ENCODE measurements at places on chromosomes 11 and 22.
A peak's percentile ranks its signal among the peaks of the same experiment; 100 is the strongest.

DNA sequence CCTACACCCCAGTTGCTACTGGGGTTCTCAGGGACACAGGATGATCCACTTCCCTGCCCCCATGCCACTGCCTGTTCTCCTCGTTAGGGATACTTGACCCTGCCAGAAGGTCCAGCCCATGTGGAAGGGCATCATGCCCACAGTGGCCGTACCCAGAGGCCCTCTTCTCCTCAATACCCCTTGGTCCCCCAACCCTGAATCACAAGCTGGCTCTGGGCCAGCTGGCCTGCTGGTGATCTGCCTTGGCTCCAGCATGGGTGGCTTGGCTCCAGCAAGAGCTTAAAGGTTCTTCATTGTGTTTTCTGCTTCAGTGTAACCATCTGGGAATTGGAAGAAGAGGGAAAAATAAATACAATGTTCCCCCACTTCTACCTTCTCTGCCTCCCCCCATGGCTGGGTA is 11.1 kb upstream of the TPBGL start:
- DNase-seq: no peak

DNA sequence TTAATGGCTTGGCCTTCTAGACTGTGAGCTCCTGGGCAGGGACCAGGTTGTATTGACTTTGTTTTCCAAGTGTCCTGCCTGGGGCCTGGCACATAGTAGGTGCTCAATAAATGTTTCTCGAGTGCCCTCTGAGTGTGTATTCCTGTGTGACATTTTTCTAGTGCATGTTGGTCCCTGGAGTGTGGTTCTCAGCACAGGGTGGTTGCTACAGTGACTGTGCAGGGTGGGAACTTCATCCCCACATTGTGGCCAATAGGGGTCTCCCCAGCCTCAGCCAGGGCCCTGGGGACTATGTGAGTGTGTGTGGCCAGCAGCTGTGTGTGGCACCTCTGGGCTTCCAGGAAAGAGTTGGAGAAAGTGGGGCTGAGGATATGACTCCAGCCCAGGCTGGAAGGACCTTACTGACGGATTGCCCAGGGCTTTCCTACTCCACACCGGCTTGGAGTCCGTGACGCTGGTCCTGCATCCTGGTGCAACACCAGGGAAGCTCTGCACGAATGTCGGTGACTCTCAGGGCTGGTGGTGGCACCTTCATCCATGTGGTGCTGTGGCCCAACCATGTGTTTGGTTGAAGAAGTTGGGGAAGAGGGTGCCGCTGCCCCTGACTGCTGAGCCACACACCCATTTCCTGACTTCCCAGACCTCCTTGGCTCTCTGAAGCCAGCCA is 9.0 kb upstream of the MARK2 start:
- no peak for DNase-seq

DNA sequence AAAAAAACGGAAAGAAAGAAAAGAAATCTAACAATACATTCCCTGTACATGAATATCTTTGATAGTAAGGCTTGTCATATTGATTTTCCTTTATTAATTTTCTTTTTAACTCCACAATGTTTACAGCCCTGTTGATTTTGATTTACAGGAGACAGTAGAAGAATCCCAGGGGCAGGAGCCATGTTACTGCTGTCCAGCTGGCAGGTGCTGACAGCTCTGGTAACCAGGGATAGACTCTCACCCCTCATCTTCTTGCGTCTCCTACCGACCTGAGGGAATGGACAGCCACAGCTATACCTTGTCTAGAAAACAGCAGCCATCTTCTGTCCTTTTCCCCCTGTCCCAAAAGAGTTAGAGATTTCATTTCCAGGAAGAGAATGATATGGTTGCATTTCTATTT is 37.4 kb downstream of the PRDM10 start:
- DNase-seq: no peak

- no peak for DNase-seq
Observed at GRCh38 chr11:6900327-6900999, 8.2 kb upstream of the OR2D2 start.

GRCh38 chr11:12200991-12201985 is 90.9 kb downstream of the MICAL2 start:
- DNase-seq: no peak

- DNase-seq: no peak
Observed at GRCh38 chr11:7154881-7155361, 66.1 kb downstream of the RBMXL2 start.

DNA sequence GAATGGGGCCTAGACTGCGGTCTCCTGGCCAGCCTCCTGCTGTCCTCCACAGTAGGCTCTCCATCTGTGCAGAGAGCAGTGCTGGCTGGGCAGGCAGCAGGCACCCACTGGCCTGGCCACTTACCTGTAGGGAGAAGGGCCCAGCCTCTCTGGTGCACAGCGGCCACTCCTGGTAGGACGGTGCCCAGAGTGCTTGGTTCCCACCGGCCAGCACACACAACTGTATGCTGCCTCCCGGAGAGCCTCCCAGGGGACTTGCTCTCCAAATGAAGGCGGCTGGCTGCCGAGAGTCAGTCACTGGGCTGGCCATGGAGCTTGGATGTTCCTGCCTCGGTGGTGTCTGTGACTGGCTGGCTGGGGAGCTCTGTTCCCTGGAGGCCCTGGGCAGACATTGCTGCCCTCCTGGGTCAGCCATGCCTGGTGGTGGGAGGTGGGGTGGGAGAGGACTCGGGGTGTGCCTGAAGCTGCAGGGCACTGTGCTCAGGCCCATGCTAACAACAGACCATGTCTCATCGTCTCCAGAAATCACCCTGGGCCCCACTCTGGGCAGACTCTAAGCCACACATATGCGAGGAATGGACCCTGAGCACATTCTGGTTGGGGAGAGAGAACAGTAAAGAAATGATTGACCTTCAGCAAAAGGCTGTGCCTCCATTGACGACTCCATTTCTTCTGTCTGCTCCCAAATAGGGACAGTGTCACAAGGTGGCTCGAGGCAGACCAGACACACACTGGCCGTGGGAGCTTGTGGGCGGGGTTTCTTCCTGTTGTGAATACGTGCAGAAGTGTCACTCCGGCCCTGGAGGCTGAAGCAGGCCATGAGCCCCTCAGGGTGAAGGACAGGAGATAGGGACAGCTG is 350.8 kb downstream of the TBC1D22A start:
- no peak for DNase-seq

DNA sequence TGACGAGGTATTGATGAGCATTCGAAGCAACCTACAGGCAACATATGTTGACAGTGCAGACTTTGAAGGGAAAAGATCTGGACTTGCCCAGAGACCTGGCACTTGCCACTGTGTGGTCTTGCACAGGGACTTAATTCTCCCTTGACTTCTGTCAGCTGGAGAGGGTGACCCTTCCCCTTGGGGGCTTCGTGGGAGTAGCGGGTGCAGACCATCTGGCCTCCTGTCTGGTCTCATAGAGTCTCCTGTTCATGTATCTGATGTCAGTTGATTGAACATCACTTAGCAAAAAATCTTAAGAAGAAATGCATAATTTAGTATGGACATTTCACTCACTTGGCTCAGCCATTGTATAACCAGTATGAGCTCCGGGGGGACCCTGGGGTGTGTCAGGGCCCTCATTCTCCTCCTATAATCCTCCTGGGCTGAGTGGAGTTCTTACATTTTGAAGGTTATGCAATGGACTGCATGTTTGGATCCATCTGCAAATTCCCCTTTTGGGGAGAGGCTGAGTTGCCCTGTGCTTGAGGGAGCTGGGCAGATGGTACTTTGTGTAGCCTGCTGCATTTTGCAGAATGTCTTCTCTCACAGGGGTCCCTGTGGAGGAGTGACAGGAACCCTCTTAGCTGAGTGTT is 13.0 kb downstream of the BCR start:
- DNase-seq: no peak

GRCh38 chr22:50306753-50307749 is at the start of gene PLXNB2:
Gene PLXNB2, minus strand, starts transcription at chr22:50307646. Its CDS starts 17,062 bp downstream, at chr22:50290584.
- peak; percentile 55 for DNase-seq

GRCh38 chr11:36501236-36501635 is 8.8 kb downstream of the TRAF6 start:
- no peak for DNase-seq

DNA sequence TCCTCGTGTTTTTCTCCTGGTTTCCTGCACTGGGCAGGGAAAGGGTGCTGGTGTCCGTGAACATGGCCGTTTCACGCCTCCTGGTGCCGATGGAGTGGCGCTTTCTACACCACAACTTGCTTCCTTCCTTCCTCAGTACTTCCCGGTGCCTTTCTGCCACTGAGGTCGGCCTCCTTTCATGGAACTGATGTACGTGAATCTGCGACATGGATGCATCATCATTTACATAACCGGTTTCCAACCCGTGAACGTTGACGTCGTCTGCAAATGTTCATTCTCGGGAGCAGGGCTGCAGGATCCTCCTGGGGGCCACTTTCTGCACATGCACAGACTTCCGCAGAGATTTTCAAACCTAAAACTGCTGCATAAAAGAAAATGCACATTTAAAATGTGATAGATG is 474.4 kb downstream of the BRD1 start:
- no peak for DNase-seq

DNA sequence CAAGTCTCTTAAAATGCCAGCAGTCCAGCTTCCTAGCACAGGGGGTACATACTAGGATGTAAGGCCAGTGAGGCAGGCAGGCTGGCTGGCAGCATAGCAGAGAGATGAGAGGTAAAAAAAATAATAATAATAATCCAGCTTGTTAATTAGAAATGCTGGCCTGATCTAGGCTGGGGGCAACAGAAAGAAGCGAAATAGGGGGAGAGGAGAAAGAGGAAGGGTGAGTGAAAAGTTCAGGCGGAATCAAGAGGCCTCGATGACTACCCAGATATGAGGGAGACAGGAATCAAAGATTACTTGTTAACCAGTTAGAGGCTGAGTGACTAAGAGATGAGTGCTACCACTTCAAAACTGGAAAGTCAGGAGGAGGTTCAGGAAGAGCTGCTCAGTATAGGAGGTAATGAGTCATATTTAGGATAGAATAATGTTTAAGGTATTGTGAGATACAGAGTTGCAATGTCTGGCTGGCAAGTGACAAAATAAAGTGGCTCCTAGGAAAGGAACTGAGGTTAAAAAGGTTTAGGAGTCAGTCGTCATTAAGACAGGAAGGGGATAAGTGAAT is 2.8 kb downstream of the ALKBH8 start:
- no peak for DNase-seq

DNA sequence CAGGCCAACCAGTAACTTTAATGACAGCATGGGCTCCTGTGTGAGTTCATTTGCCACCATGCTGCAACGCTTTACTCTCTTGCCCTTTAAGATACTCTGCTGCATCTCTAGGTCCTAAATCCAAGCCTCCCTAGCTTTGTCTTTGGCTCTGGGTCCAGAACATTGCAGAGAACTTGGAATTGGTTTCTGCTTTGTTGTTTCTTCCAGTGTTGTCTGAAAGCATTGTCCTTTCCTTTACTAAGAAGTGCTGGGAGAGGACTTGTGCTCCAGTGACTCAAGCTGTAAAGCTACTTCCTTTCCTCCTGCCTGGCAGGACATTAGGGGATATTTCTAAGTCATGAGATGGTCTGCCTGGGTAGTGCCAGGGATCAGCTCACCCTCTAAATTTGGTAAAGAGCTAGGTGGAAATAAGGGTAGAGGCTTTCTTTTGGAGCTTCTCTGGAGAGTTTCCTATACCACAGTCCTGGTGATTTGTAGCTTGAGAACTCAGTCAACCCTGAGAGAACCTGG is 202.5 kb upstream of the CADM1 start:
- no peak for DNase-seq

- peak; percentile 48 for DNase-seq
Observed at GRCh38 chr22:30609260-30610185, 2.5 kb downstream of the TCN2 start.

- no peak for DNase-seq
Observed at GRCh38 chr11:114202011-114202609, 94.1 kb upstream of the NNMT start.

- no peak for DNase-seq
Observed at GRCh38 chr11:86372586-86372985, 2.1 kb upstream of the CCDC81 start.

GRCh38 chr11:86671531-86672006 is 847 bp downstream of the ME3 start:
- peak; percentile 29 for DNase-seq

- DNase-seq: no peak
Observed at GRCh38 chr22:35506259-35506570, 34.4 kb upstream of the RASD2 start.

GRCh38 chr11:66676282-66676919 is 1.3 kb downstream of the RBM4B start:
- no peak for DNase-seq

DNA sequence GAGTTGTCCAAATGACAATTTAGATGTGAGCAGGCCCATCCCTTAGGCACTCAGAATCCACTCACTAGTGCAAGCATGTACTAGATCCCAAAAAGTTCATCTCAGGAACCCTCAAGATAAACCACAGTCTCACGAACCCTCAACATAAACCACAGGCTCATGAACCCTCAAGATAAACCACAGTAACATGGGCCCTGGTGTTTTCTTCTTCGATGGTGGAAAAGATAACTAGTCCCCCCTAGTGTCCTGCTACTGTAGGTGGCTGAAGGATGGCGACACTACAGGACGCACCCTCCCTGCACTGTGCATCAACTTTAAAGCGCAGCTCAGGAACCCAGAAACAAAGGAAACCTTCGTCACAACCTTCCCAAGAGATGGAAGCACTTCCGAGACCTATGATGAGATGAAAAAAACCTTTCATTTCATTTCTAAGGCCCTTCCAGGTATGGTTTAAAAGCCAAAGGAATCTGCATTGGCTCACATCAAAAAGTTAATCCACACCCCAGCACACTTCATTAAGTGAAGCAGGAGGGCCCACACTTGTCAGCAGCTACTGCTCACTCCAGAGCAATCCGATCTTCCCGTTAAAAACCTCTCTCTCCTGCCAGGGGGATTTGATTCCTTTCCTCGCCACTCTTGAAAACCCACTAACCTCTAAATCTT is 2.4 kb downstream of the LARGE1 start:
- no peak for DNase-seq

- no peak for DNase-seq
Observed at GRCh38 chr22:22397292-22397870, 111.2 kb downstream of the ZNF280B start.

DNA sequence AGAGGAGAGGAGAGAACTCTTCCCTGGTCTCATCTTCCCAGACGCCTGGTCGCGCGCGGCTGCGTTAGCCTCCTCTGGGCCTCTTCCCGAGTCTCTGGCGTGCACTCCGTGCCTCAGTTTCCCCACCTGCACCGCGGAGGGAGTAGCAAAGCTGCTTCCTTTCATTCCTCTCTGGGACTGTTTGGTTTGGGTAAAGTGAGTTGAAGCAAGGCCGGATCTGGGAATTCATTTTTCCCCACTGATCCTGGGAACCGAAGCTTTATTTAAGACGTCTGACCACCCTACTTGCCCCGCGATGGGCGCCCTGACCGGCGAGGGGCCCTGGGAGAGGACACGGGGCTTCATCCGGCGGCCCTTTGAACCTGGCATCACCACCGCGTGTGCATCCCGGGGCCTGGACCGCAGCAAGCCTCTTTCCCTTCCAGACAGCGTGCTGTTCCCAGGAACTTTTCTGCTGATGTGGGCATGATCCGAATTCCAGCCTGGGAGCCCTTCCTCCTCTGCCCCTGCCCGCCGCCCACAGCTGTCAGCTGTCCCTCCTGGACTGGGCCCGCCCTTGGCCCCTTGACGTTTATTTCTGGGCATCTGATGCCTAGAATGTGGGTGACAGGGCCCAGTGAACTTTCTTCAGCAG is 758 bp downstream of the LDLRAD3 start:
- DNase-seq: no peak
